SW 1271 (cell line): ENCODE measurements at places on chromosomes 6 and 20.

DNA sequence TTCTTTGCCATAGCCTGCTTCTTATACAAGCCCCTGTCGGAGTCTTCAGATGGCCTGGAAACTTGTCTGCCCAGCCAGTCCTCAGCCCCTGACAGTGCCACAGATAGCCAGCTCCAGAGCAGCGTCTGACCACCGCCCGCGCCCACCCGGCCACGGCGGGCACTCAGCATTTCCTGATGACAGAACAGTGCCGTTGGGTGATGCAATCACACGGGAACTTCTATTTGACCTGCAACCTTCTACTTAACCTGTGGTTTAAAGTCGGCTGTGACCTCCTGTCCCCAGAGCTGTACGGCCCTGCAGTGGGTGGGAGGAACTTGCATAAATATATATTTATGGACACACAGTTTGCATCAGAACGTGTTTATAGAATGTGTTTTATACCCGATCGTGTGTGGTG lies 29.5 kb downstream of the SLCO4A1 start:
- DNase-seq, result no peak

GRCh38 chr6:32176476-32177182 lies 745 bp upstream of the AGPAT1 start:
- no peak for DNase-seq

GRCh38 chr20:50085481-50086365 lies 27.2 kb downstream of the UBE2V1 start:
- DNase-seq, result no peak

DNA sequence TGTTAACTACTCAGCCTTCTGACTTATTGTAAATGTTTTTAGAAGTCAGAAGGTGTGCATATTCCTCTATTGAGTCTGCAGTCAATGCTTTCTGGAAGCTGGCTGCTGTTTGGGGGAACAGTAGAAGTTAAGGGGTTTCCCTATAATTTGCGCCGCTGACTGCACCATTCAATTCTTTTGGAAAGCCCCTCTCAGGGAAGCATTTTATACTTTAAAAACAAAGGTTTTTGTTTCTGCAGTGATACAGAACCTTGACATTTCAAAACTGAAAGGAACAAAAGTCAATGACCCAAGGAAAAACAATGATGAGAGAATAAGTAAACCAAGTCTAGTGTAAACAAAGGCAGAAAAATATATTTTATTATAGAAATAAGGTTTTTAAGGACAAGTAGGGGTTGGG lies 120.8 kb upstream of the TNFAIP3 start:
- DNase-seq, result no peak

GRCh38 chr20:21707999-21708737 lies 2.7 kb downstream of the PAX1 start:
- DNase-seq, result no peak

- no peak for DNase-seq
Observed at GRCh38 chr6:2982426-2983117, 11.2 kb upstream of the SERPINB6 start.

GRCh38 chr6:142376800-142377496 lies 75.1 kb downstream of the ADGRG6 start:
- DNase-seq, result peak; percentile 28

DNA sequence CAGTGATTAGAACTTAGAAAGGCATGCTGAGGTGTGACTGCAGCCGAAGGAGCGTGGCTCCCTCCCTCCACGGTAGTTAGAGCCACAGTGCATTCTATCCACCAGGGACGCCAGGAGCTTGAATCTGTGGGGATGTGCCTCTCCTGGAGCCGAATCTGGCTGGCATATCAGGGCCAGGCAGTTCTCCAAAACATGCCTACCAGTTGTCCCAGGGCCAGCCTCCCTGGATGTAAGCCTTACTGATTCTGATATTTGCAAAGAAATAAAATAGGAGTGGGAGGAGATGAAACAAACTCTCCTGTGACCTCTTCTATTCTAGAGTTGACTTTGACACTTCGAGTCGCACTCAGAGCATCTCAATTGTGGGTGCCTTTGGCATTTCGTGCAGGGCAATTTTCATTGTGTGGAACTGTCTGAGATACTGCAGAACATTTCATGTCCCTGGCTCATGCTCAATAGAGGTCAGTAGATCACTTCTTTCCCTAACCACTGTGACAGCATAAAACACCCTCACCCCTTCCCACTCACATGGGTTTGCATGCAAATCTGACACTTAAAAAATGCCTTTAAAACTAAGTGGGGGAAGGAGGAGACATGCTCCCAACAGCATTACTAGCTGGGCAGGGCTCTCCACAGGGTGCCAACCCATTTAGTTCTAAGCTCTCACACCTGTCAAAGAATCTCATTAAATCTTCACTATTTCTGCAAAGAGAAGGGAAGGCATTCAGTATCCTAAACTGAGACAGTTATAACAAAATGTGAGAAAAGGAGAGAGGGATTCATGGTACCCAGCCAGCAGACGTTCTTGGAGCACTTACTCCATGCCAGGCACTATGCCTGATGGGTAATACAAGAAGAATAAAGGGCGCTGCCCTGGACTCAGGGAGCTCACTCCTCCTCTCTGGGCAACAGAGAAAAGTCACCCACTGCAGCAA lies 378.9 kb downstream of the PREX1 start:
- DNase-seq, result no peak

GRCh38 chr20:36585410-36586125 lies 12.2 kb downstream of the TGIF2 start:
- no peak for DNase-seq
